ENCODE measurements at places on chromosomes 4 and X. TPM values are rescaled to one million over a fixed set of nuclear protein-coding genes. Genes with fewer than 3 reads are reported as not detected.

- DNase-seq, result no peak
Measured at GRCh38 chr4:150828159-150828558, 186.9 kb downstream of the LRBA start.

DNA sequence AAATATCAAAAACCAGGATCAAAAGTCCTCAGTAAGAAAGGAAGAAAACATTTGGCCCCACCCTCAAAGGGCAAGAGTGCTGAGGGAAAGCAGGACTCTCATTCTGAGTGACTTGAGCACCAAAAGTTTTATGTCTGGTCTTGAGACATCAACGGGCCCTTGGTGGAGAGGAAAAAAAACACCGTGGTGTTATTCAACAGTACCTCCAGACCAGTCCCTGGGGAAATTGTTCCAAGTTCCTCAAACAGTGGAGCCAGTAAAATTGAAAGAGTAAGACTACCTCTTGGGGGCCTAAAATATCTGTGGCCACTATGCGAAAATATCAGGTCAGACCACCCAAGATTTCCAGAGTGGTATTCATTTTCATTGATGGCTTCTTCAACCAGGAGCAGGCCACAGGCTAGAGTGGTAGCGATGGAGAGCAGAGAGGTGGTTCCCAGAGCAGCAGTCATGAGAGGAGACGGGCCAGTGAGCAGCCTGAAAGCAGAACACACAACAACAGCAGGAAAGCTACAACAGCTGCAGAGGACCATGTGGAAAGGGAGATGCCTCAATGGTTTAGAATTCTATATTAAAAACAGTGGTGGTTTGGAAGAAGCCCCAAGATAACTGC is 63.7 kb upstream of the RPL34 start:
- DNase-seq, result no peak

The ATOH1 gene
- not detected for total RNA-seq

- DNase-seq, result no peak
Measured at GRCh38 chr4:71765350-71765749, 18.5 kb downstream of the GC start.

The NALF2 gene
- 0.19 TPM for total RNA-seq

DNA sequence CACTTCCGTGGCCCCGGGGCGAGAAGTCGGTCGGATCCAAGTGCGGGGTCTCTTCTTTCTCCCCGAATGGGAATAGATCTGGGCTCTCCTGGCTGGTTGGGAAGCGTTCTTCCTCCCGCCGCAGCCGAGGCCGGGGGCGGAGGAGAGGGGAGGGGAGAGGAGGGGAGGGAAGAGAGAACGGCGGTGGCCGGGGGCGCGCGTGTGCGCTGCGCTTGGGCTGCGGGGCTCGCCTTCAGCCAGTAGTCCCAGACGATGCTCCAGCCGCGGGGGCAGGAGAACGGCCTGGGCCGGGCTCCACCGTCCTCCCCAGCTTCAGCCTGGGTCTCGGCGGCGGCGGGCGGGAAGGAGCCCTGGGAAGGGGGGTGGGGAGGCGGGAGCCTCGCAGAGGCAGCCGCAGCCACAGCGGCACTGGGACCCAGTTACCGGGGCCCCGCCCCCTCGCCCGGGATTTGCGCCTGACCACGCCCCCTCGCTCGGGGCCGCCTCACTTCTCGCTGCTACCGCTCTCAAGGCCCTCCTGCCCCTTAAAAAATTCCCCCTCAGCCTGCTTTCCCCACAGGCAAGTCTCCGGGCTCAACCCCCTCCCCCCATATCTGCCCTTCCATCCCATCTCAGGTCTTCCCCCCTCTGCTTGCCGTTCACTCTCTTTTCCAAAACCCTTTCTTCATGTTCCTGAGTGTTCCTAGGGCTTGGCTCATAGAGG is at the start of gene FGD1:
Gene FGD1 (minus strand): TSS at position 421 of the 703 bp plus-strand sequence. CDS start 802 bp downstream, outside the sequence.
- no peak for DNase-seq
